ENCODE measurements at places on chromosomes 4 and X.
A peak's percentile ranks its signal among the peaks of the same experiment; 100 is the strongest.

DNA sequence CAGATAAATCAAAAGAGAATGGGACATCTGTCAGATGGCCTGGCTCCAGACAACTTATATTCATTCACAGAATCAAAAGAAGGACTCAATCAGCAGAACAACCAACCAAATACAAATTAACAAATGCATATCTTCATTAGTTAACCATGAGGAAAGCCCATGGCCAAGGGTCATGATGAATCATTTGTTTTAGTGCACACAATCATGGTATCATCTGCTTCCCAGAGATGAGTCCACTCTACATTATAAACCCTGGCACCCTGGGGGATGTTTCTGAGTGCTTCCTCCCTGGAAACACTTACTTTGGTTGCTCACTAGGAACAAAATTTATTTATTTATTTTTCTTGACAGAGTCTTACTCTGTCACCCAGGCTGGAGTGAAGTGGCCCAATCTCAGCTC lies 453.3 kb upstream of the HS3ST1 start:
- no peak for DNase-seq

DNA sequence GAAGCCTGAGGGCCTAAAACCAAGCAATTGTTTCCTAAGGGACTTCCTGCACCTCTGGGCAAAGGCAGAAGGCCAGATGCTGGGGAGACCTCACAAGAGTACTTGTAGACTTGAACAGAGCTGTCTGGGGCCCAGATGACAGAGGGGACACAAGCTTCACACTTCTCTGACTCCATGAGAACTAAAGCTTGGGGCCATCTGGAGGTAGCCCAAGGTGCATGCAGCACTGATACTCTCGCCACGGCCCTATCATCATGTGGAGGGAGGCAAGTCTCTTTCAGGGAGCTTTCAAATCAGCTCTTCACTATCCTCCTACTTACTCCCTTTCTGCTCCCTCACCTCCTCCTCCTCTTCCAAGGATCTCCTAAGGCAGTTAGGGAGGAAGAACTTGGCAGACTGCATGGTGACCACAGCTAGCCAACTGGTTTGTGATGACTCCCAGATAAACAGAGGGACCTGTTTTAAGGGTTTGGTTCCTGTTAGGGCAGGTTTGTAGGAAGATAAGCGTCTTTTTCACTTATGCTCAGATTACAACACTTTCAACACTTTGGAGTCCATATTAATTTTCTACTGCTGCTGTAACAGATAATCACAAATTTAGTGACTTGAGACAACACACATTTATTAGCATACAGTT lies 23.8 kb downstream of the MSL3 start:
- DNase-seq, result no peak

- DNase-seq, result no peak
These were observed 421.0 kb downstream of the ADAM29 start for GRCh38 chr4:175339100-175339707.

- no peak for DNase-seq
These were observed 2.1 kb upstream of the PRSS12 start for GRCh38 chr4:118354913-118355312.

DNA sequence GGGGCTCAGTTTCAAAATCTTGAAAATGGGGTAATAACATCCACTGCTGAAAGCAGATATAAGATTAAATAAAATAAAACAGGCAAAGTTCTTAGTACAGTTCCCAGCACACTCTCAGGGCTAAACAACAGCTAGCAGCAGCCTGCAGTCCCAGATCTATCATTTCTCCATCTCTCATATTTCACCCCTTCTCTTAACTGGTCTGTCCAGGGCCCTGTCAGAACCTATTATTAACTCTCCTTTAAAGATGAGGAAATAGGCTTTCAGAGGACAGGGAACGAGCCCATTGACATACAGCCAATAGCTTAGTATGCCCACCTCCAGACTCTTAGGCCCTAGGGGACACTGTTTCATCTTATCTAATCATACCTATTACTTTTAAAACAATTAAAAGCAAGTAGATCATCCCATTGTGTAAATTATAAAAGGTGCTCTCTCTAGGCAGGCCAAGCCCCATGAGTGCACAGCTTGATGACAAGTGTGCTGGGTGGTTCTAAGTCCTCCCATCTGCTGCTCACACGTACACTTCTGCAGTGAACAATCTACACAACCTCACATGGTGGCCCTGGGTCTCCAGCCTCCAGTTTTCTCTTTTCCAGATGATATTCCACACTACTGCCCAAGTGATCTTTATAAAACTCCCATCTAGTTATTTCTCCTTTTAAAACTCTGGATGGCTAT lies 119.0 kb downstream of the APBB2 start:
- DNase-seq, result no peak

DNA sequence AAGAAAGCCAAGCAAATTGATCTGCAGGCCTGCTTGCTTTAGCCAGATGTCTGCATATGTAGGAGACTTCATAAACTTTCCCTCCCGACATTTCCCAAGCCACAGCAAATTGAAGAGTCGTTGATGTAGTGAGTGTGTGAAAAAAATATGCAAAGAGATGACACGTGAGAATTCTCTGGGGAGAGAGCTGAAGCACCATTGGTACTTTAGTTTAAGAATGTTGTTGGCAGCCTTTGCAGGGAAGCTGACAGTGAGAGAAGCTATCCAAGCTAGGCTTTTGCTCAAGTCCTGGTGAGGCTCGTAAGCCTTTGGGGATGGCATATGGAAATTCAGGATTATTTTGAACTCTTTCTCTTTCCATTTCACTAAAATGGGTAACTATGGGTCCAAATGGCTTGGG lies 87.5 kb downstream of the GLRA2 start:
- no peak for DNase-seq

DNA sequence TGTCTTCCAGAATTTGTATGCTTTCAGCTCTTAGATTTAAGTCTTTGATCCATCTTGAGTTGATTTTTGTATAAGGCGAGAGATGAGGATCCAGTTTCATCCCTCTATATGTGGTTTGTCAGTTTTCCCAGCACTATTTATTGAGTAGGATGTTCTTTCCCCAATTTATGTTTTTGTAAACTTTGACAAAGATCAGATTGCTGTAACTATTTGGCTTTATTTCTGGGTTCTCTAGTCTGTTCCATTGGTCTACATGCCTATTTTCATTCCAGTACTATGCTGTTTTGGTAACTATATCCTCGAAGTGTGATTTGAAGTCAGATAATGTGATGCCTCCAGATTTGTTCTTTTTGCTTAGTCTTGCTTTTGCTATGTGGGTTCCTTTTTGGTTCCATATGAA lies 60.7 kb downstream of the IL15 start:
- DNase-seq, result no peak

- DNase-seq, result no peak
These were observed 1.6 kb upstream of the SETD7 start for GRCh38 chr4:139557556-139558110.

DNA sequence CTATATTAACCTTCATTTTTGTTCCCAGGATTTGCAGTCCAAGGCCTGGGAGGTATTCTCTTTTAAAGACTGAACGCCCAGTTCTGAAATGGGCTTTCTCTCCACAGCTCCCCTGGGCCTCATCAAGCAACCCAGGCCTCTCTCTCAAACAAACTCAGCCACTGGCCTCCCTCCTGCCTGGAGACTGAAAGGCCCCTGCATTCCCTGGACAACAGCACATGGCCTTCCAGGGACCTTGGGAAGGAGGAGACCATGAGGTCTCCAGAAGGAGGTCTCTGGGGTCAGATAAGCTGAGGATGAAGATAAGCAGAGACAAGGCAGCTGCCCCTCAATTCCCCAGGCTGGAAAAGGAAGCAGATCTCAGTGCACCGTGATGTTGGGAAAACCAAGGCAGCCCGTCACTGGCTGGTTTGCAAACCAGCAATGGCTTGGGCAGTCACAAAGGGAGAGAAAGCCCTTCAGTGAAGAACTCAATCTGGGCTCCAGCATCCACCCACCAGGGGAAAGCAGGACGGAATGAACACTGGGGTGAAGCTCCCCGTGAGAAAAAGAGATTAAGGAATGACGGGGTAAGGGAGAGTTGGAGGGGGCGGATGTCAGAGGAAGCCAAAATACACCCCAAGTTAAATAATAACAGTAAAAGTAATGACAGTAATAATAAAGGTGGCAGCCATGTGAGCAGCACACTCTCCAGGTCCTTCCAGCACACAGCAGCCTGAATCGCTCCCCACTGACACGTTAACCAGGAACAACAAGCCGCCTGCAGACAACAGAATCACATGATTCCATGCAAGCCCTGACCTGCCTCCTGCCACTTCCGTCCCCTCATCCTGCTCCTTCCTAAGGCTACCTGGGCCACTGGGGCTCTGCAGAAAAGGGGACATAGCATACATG lies 22.3 kb downstream of the AMOT start:
- DNase-seq, result no peak

GRCh38 chr4:170259631-170260153 lies 169.9 kb upstream of the AADAT start:
- DNase-seq, result peak; percentile 58

DNA sequence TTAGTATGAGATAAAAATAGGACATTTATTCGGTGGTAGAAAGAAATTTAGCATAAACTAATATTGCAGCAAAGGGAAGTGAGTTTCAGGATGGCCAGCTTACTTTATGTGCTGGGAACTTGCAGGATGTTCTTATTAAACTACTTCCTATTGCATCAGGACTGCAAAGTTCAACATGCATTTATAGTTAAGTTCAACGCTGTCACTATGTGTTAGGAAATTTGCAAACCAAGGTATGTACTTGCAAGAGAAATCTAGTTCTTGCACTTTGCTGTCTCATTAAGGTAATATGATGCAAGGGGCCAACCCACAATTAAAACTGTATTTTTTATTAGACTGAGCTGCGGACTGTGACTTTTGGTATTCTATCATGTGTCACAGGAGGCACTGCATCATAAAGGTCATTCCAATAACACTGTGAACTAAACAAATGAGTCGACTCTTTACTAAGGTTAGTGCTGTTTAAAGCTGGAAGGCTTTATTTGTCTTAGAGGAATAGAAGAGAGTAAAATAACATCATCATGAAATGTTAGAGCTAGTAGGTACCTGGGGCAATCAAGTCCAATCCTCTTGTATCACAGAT lies 1525.7 kb upstream of the TENM3 start:
- no peak for DNase-seq

DNA sequence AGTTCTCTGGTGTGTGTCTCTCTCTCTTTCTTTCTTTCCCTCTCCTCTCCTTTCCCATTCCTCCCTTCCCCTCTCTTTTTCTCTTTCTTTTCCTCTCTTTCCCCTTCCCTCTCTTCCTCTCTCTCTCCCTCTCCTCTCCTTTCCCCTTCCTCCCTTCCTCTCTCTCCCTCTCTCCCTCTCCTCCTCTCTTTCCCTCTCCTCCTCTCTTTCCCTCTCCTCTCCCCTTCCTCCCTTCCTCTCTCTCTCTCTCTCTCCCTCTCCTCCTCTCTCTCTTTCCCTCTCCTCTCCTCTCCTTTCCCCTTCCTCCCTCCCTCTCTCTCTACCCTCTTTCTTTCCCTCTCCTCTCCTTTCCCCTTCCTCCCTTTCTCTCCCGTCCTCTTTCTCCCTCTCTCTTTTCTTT lies 12.4 kb upstream of the EOLA1 start:
- no peak for DNase-seq

GRCh38 chr4:24794916-24795665 lies at the start of gene SOD3:
SOD3 (plus strand) TSS chr4:24795573; CDS start chr4:24799522, 3,949 bp downstream.
- DNase-seq, result no peak

Data from GM10248 (cell line).